ENCODE measurements at places on chromosomes 2 and 18.

- no peak for DNase-seq
These were observed 41.9 kb downstream of the ZNF521 start for GRCh38 chr18:25310045-25310444.

GRCh38 chr18:55694291-55694690 is 106.3 kb upstream of the TCF4 start:
- no peak for DNase-seq

DNA sequence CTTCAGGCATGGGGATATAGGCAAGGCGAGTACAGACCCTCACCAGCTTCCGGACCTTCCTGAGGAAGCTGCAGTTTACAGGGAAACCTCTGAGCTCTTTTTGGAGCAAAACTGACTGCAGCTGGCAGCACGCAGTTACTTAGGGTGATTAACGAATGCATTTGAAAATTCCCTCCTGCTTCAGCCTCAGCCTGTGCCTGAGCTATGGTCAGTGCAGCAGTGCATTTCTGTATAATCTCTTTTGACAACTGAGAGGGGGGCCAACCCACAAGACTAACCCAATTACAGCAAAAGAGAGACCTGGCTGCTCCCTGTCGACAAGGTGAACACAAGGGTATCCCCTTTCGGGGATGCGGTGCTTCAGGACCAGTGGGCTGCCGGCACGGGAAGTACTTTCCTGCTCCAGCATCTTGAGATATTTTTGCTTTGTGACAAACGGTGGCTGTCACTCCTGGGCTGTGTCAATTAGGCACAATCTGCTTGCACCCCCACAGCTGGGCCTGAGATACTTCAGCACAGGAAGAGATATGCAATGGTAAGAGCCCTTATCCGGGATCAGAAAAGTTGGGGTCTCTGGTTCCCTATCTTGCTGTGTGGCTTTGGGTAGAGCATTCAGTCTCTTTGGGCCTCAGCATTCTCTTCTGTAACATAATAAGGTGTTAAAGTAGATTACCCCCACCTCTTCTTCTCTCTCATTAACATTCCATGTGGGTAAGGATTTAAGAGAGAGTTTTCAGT is 141.0 kb downstream of the TMEM17 start:
- no peak for DNase-seq

DNA sequence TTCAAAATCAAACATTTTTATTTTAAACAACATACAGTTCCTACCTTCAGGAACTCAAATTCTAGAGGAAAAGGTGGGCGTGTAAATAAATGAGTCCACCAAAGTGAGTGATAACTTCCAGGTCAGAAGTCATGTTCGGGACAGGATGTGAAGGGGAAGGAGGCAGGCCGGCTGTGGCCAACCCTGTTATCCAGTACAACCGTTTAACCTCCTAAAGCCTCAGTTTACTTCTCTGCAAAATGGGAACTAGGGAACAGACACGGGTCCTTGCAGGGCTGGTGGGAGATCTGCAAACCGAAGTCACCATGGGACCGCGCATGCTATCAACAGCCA is 373 bp downstream of the EIPR1 start:
- no peak for DNase-seq

DNA sequence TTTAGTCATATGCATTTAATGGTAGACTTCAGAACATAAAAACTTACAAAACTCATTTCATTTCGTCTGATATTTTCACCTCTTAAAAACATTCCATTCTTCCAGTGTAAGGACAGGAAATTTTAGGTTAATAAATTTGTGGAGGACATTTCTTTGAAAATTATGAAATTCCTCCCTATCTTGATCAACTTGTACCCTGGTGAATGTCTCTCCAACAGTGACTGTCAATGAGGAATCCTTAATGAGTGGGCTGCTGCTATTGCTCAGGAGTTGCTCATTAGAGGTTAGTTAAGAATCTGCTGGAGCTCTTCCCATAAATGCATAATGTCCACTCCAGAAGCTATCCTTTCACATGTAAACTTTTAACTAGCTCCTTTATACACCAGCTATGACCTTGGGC is 69.1 kb downstream of the LRP1B start:
- no peak for DNase-seq

DNA sequence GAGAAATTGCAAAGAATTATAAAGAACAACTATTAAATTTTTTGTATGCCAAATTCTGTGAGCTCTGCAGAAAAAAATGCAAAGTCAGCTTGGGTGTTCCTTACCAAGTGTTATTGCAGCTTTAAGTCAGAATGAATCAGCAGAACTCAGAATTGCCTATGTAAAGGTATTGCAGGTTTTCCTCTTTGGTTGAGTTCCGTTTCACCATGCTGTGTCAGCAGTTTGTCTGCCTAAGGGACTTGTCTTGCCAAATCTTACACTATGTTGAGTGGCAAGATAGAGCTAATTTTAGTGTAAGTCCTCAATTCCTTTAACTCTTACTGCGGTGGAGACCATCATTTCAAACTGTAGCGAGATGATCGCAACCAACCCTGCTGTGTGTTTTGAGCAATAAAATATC is 38.8 kb downstream of the ADAM23 start:
- no peak for DNase-seq

DNA sequence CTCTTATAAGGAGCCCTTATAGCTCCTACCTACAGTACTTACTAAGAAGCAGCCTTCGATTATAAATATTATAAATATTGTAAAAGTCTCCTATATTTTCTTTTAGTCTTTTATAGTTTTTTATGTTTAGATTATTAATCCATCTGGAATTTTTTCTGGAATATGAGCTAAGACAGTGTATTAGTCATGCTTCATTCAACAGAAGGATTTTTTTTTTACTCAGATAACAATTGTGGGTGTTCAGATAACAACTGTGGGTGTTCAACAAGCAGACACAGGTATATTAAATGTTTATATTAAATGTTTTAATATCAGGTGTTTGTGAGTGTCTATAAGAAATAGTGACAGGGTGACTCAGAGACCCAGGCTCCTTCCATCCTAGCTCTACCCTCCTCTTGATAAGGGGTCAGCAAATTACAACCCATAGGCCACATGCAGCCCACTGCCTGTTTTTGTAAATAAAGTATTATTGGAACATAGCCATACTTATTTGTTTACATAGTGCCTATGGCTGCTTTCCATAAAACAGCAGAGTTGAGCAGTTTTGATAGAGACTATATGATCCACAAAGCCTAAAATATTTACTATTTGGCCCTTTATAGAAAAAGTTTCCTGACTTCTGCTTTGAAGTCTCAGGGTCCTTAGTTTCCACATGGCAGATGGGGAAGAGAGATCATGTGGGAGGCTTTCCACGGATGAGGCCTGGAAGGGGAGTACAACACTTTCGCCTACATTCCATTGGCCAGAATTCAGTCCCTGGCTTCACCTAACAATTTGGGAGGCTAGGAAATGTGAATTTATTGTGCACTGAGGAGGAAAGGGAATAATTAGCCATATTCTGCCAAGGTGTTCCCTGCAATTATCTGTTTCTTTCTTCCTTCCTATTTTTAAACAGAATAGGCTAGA is 4.3 kb upstream of the SPATS2L start:
- no peak for DNase-seq

GRCh38 chr18:44821924-44822323 is 141.2 kb downstream of the SETBP1 start:
- no peak for DNase-seq

GRCh38 chr18:43314941-43315340 is 37.7 kb upstream of the SYT4 start:
- DNase-seq, result no peak

- no peak for DNase-seq
These were observed 402.5 kb downstream of the STK39 start for GRCh38 chr2:167844714-167845530.

- DNase-seq, result no peak
These were observed 2.8 kb downstream of the SLC30A6 start for GRCh38 chr2:32168513-32168912.

GRCh38 chr2:155418753-155419152 is 720.3 kb downstream of the KCNJ3 start:
- no peak for DNase-seq

- no peak for DNase-seq
These were observed 2.9 kb downstream of the MDH1 start for GRCh38 chr2:63591566-63592175.

DNA sequence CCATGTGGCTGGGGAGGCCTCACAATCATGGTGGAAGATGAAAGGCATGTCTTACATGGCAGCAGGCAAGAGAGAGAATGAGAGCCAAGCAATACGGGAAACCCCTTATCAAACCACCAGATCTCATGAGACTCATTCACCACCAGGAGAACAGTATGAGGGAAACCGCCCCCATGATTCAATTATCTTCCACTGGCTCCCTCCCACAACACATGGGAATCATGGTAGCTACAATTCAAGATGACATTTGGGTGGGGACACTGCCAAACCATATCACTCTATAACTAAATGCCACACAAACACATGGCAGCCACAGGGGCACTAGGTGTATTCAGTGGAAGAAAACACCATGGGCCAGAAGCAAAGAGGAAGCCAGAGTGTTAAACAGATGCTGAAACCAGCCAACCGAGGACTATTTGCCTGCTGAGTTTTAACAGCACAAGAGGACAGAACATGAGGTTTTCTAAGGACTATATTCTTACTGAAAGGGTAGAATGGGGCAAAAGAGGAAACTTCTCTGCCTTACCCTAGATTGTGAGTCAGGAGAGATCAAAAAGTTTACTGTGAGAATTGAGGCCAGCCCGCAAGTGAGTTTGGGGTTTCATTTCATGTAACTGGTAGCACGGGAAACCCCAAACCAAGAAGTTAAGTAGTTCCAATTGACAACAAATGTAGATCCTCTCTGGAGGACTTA is 49.2 kb downstream of the SIGLEC15 start:
- DNase-seq, result no peak

- DNase-seq, result no peak
These were observed 22.6 kb upstream of the PROKR1 start for GRCh38 chr2:68620772-68621171.
